Endodermal cell (in vitro differentiated cells): ENCODE measurements at places on chromosomes 5 and 9.

DNA sequence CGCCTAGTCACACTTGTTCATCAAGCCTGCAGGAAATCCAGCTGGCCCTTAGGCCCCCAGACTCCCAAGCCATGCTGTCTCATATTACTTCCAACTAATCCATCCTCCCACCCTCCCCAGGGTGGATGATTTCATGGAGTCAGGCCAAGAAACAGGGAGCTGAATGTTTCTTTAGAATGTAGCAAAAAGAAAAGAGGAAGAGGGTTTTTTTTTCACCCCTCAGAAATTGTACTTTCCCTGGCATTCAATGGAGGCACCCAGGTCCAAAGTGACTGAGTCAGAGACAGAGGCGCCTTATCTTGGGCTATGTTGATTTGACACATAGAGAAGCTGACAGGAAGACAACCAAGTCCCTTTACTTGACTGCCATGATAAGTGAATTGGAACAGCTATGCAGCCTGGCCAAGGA is 260.2 kb upstream of the NR4A3 start:
- no peak for DNase-seq

DNA sequence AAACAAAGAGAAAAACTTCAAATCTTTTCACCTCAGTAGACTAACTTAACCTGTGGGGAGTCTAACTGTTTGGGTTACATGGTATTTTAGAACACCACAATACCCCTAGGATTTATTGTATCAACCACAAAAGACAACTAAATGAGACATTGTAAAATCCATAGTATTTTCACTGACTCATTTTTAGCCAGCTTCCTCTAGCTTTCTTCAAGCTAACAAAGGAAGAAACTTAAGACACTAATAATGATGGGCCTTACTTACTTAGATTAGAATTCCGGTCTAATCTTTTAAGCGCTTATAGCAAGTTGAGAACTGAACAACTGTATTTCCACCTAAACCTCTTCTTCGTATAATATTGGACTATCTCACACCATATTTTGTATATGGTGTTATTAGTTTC is 529.3 kb downstream of the DMRTA1 start:
- DNase-seq: no peak

DNA sequence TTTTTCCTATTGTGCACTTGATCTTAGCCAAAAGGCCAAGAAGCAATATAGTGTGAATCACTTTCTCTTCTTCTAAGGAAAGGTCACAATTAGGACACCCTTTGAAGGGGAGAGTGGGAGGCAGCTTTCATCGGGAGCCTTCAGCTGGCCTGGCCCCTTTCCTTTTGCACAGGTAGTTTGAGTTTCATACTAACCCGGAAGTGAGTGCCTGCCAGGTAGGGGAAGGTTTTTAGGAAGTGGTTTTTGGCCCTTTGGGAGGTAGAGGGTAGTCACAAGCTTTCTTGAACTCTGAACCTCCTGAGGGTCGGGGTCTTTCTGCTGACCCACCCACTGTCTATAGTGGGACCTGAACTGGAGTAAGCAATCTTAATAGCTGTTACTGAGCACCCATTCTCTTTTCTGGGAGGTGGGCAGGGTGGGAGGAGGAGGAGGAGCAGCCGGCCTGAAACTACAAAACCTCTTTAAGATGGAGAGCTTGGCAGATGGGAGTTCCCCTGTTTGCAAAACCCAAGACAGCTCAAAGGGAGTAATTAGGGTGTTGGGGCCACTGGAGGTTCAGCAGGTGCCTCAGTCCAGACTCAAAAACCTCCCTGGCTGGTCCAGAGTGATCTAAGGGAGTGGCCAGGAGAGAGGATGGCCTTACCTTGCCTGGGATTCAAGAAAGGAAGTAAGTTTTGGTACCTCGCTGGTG is 6.0 kb downstream of the LARP1 start:
- peak; percentile 46 for DNase-seq

DNA sequence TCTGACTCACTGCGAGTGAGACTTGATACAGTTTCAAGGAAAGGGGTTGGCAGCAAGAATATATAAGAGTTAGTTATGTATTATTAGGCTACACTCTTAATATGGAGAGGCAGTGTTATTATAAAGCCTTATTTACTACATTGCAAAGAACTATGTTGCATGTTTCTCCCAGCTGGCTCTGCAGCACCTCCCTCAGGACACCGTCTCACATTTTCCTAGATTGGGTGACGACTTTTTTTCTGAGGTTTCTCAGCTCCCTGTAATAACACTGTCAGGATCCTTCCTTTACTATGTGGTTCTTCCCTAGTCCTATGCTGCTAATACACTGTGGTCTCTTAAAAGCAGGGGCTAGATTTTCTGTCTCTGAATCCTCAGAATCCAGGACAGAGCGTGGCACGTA is 153.7 kb downstream of the INSYN2B start:
- DNase-seq: peak; percentile 64

DNA sequence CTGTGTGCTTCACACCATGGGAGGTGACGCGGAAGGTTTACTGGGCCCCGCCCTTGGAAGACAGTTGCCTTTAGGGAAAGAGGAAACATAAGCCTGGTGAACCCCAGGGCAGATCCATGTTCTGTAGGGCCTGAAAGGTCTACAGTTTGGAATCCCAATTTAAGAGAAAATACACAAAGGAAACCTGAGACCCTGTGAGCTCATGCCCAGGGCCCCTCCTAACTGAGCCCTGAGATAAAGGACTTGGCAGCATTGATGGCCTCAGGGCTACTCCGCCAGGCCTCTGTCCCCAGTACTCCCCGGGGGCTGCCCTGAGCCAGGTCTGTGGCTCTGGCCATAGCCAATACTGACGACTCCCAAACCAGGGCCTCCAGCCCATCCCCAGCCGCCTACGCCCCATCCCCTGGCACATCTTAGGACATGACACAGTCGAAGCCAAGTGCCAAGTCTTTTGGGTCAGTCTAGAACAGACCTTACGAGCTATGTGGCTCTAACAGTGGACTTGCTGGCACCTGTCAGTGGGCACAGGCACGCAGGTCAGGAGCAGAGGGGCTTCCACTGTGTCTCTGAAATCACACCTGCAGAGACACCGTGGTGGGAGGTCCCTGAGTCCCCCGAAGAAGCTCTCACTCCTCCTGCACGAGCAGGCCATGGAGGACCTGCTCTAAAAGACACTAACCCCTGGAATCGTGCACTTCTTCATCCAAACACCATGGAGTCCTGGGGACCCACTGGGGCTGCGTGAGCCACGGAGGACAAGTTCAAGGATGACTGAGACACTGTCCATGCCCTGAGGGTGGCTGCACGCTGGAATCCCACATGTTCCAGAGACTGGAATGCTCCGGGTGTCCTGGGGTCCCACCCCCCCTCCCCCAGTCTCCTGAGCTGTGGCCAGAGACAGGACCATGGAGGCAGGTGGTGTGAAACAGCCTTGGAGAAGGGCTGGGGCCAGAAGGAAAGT is 40.3 kb upstream of the BARHL1 start:
- no peak for DNase-seq

GRCh38 chr5:158802941-158803341 is 296.8 kb downstream of the EBF1 start:
- DNase-seq: no peak

- no peak for DNase-seq
Measured at GRCh38 chr9:3237121-3237520, 288.7 kb downstream of the RFX3 start.

DNA sequence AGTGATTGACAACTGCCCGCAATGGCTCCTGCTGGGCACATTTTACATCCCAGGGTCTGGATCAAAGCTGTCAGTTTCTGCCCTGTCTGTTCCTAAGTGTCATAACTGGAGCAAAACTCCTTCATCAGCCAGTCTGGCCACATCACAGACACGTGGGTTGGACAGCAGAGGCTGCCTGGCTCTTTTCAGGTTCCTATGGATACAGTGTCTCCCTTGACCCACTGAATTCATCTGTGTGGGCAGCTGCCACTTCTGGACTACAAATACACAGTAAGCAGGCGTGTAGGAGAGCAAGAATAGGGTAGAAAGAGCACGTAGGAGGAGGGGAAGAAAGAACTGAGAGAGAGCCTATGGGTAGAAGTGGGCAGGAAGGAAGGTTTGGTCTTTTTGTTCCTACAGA is 238.0 kb downstream of the ENC1 start:
- DNase-seq: no peak

- DNase-seq: no peak
Measured at GRCh38 chr9:129007035-129007765, 20.9 kb downstream of the SH3GLB2 start.

DNA sequence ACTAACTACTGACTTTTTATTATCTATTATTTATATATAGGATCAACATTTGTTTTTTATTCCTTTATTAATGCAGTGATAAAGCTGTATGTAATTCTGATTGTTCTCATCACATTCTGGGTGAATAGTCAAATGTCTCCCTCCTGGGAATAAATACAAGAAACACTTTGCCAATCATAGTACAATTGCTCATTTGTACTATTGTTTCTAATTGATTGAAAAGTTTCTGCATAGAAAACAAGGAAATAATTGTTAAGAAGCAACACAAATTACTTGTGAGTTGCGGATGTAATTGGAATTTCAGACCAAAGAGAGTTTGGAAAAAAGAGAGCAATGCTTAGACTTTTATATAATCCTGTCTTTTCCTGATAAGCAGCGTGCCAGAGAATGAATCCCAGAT is 1013.9 kb downstream of the EFNA5 start:
- DNase-seq: no peak

GRCh38 chr5:106728208-106728607 is 942.5 kb downstream of the EFNA5 start:
- DNase-seq: no peak

GRCh38 chr9:37966412-37967013 is 62.6 kb upstream of the SLC25A51 start:
- no peak for DNase-seq

- peak; percentile 50 for DNase-seq
Measured at GRCh38 chr5:116448450-116448849, 126.2 kb downstream of the SEMA6A start.

DNA sequence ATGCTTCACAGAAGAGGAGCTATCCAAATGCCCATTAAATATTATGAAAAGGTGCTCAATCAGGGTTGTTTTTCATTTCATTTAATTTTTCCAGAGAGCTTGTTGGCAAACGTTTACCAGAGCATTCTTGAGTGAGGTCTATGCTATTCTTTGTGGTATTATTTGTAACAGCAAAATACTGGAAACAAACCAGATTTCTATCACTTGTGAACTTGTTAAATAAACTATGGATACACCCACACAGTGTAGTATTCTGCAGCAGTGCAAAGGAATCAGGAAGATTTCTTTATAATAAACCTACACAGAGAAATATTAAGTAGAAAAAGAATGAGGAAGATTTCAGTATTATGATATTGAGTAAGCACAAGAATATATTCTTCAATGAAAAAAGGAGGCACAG is 15.0 kb upstream of the SLC1A1 start:
- no peak for DNase-seq

- DNase-seq: peak; percentile 20
Measured at GRCh38 chr5:131979816-131980215, 31.6 kb downstream of the ACSL6 start.

DNA sequence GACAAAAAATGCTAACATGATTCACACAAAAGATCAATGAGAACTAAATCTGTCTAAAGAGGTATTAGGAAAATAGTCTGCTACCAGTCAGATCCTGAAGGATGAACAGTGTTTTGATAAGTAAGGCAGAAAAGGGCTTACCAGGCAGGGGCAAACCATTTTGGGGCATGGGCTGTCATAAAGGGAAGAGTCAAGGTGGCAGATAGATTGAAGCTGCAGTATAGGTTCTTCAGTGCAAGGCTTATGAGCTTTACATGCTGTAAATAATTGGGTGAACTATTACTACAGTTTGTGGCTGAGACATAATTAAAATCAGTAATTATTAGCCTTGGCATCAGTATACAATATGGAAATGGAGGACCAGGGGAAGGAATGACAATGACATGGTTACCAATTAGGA is 21.8 kb downstream of the CSNK1A1 start:
- no peak for DNase-seq
